Cerebellar nuclear complex (tissue), 1 donor: ENCODE measurements at places on chromosomes 4 and X.
A peak's percentile ranks its signal among the peaks of the same experiment; 100 is the strongest.

- DNase-seq, result no peak
Observed at GRCh38 chrX:46637938-46638337, 64.4 kb downstream of the CHST7 start.

DNA sequence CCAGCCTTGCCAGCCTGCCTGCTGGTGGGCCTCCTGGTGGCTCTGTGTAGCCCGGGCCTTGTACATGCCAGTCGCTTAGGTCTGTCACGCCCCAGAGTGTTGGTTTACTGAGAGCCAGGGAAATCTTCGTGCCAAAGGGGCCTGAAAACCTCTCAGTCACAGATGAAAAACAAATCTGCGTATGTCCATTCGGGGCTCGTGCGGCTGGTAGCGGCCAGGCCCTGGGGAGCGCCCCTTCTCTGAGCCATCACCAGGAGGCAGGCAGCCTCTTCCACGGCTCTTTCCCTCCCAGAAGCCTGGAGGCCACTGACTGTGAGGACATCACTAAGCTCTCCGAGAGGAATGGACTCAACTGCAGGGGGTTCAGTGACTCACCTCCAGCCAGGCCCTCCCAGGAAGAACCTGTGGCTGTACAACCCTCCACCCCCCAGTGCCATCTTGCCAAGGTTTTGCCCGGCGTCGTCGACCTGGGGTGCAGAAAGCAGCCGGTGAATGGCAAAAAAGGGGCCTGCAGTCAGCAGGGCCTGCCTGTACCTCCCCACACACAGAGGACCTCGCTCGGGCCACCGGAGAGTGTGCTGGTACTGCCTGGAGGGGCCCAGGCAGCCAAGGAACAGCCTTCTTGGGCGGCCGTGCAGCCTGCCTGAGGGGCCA is 162.2 kb downstream of the BCOR start:
- no peak for DNase-seq

DNA sequence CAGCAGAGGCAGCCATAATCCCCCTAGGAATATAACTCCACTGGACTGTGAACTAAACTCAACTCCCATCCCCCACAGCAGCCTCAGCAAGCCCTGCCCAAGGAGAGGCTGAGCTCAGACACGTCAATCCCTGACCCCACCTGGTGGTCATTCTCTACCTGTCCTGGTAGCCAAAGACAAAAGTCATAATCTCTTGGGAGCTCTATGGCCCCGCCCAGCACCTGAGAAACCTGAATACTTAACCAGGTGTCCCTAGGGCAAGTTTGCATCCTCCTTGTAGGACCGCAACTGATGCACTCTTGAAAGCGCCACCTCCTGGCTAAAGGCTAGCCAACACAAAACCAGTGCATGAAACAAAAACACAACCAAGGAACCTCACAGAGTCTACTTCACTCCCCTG is 18.4 kb downstream of the CT47B1 start:
- DNase-seq, result no peak

DNA sequence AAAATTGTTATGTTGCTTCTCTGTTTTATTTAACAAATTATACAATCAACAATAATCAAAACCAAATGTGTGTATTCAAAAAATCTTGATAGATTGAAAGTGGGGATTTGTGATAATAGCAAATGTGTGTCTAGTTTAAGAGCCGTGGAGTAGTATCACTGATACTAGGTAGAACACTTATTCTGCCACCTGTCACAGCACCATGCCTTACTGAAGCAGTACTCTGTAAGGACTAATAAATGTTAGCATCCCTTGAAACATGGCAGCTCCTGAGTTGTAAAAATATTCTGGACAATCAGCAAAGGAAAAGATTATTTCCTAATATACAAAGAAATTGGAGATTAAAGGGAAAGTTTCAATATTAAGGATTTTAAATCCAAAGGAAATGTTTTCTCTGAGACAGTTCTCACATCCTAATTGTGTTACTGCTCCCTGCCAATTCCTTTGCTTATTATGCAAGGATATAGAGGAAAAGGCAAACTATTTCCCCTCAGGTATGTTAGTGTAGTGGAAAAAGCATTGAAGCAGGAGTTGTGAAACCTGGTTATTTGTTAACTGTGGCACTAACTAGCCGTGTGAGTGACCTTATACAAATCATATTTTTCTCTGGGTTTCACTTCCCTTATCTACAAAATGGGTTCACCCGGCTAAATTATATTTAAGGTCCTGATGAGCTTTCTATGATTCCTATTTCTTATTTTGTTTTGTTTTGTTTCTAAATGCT is 303.1 kb downstream of the ARHGAP24 start:
- DNase-seq, result no peak

DNA sequence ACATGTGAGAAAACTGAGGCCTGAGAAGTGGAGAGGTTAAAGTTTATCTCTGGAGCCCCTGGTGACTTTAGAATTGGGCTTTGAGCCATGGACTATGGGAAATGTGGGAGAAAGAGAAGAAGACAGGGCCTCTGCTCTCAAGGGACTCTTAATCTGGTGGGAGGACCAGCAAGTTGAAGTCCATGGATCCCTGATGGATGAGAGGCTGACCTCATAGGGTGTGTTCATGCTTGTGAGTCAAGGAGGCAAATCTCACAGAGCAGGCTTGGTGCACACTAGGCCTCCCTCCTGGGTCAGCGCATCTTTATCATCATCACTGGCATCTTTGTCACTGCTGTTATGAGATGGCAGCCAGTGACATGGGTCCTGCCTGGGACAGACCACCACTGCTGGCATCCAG is 211.9 kb downstream of the AFAP1 start:
- DNase-seq, result no peak

DNA sequence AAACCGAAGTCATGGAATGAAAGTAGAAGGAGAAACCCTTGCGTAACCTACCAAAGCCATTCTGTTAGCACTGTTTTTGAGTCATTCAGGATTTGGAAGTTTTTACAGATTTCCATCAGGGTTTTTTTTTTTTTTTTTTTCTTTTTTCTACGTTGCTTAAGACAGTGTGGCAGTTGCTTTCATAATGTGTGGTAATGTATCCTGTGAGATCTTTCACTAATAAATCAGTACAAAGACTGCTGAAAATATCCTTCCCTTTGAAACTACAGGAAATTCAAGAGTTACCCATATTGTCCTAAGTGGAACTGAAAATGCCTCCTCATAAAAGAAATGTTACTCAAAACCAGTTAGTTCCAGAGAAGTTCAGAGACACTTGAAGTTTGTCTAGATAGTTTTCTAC is 137.8 kb downstream of the RAPGEF2 start:
- DNase-seq, result no peak

DNA sequence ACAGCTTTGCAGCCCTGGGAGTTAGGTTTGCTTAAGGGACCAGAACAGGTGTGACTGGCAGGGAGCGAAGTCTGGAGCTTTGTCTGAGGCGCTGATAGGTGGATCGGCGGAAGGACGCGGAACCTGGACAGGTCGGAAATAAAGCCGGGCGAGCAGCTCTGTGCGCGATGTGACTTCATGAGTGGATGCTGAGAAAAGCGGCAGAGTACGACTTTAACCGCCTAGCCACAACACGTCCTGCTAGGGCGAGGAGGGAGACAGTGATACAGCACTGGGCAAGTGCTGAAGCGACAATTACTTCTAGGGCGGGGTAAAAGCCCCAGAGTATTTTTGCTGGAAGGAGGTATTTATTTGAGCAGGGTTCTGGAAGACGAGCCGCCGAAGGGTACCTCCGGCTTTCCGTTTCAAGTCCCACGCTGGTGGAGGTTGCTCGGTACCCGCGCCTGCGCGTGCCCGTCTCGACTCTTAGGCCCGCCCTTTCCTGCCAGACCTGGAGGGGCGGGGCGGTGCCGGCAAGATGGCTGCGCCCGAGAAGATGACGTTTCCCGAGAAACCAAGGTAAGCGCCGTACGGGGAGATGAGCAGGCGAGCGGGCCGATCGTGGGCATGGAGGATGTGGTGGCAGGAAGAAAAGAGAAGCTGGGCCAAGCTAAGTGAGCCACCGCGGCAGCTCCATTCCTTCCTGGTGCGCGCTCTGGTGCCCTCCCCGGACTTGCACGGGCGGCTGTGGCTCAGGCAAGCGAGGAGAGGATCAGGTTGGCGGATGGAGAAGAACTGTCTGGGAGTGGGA is at the start of gene ZRSR2:
Gene ZRSR2, plus strand, starts transcription at position 506 of the 790 bp plus-strand sequence. Its CDS starts 12 bp downstream, at position 518.
- peak; percentile 53 for DNase-seq

GRCh38 chr4:74006009-74006476 is 7.6 kb upstream of the CXCL5 start:
- DNase-seq, result no peak

- DNase-seq, result no peak
Observed at GRCh38 chr4:71212216-71212615, 126.6 kb upstream of the SLC4A4 start.

DNA sequence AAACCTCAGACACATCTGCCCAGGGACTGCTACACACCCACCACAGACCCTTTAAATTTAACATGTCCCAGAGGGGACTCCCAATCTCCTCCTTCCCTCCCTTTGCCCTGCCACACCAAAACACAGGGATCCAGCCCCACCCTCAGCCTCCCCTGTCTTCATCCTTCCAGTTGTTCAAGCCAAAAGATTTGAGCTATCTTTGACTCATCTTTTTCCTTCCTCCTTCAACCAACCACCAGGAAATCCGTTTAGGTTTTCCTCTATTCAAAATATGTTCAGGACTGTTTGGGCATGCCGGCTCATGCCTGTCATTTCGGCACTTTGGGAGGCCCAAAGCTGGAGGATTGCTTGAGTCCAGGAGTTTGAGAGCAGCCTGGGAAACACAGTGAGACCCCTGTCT is 6.9 kb upstream of the STK32B start:
- no peak for DNase-seq

DNA sequence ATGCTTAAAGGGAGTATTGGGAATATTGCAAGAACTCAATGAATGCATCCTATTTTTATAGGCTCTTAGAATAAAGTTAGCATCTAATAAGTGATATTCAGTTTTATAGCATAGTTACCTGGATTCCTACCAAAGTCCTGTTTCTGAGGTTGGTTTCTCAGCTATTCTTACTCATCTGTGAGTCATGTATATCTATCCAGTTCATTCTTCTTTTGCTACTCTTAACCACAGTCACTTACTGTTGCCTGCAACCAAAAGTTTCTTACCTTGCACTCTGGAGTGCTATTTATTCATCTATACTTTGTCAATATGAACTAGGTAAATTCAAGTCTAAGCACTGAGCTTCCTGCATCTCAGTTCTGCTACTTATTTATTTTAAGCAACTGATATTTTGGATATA is 322.5 kb downstream of the HS3ST1 start:
- DNase-seq, result no peak

GRCh38 chr4:73730867-73731266 is 9.5 kb upstream of the CXCL8 start:
- no peak for DNase-seq

- DNase-seq, result no peak
Observed at GRCh38 chr4:157655096-157655809, 434.7 kb downstream of the GRIA2 start.

DNA sequence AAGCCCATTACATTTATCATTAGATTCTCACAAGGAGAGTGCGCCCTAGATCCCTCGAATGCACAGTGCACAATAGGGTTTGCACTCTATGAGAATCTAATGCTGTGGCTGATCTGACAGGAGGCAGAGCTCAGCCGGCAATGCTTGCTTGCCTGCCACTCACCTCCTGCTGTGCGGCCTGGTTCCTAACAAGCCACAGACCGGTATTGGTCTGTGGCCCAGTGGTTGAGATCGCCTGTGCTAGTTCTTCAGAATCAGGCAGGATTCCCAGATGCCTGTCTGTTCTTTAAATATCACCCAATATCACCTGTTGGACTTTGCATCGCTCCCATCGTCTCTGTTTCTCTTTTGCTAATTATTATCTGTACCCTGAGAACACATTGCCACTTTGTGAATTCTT is 14.0 kb downstream of the DSPP start:
- peak; percentile 90 for DNase-seq

DNA sequence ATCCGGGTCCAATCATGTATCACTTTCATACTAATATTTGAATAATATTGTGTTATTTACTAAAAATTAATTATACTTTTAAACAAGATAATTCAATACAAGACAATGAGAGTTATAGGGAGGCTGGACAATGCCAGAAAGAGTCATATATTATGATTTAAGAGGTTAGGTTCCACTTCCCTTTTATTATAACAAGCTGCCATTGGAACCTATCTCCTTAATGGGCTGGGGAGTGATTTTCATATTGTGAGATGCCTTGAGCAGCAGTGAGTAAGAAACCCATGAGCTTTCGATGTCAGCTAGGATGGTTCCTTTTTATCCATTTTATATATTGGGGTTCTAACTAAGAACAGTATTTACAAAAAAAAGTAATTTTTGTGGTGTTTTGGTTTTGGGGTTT is 91.8 kb downstream of the MAB21L2 start:
- no peak for DNase-seq

- DNase-seq, result no peak
Observed at GRCh38 chrX:130330706-130331105, 9.0 kb upstream of the SLC25A14 start.

DNA sequence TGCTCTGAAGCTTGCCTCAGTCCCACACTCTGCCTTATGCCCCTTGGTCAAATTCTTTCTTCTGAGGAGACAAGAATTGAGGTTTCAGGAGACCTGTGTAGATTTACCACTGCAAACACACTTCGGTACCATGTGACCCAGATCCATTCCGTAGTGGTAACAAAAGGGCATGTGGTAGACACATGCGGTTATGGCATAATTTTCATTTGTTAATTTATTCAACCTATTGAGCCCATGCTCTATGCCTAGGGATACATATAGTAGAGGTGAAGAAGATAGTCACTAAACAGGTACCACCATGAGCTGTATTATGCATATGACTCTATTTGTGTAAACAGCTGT is 190.9 kb downstream of the NDST4 start:
- no peak for DNase-seq

- DNase-seq, result no peak
Observed at GRCh38 chrX:19855700-19856381, 31.6 kb downstream of the SH3KBP1 start.

DNA sequence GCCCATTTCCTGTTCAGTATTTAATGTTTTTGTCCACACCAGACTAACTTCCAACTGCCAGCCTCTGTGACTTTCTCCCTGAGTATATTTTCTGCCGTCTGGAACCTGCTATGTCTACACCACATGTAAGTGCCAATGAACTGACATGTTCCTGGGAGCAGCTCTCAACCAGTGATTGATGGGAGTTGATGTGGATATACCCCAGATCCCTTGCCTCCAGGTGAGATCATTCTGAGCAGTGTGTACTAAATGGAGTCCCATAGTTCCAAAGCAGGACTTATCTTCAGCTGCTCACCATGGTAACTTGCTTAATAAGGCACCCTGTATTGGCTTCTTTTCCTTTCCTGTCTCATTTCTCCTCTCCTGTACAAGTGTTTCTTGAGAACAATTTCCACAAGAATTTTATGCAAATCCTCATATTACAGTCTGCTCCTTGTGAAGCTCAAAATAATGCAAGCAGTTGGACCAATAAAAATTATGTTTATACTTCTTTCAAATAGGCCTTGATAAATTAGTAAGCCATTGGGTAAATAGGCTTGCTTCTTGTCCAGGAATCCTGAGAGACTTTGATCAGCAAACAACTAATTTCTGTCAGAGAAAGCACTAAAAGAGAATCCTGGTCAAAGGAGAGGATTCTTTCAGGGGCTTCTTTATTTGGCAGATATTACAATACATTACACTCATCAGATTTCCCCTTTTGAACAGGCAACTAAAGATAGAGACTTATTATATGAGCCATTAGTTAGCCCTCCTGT is 911.7 kb upstream of the NDST4 start:
- no peak for DNase-seq

GRCh38 chrX:6372981-6373380 is 144.3 kb upstream of the NLGN4X start:
- no peak for DNase-seq

- no peak for DNase-seq
Observed at GRCh38 chr4:40211224-40212185, 14.7 kb downstream of the RHOH start.

GRCh38 chr4:87848622-87849351 is 16.0 kb downstream of the MEPE start:
- peak; percentile 11 for DNase-seq

- DNase-seq, result no peak
Observed at GRCh38 chr4:7988437-7988836, 48.8 kb upstream of the AFAP1 start.
